T-helper 1 cell (primary cell): ENCODE measurements at places on chromosomes 5 and 9.

GRCh38 chr5:44001675-44002380, 387.4 kb downstream of the FGF10 start:
- no peak for DNase-seq

GRCh38 chr5:171644536-171644935, 141.1 kb upstream of the SMIM23 start:
- DNase-seq: no peak

DNA sequence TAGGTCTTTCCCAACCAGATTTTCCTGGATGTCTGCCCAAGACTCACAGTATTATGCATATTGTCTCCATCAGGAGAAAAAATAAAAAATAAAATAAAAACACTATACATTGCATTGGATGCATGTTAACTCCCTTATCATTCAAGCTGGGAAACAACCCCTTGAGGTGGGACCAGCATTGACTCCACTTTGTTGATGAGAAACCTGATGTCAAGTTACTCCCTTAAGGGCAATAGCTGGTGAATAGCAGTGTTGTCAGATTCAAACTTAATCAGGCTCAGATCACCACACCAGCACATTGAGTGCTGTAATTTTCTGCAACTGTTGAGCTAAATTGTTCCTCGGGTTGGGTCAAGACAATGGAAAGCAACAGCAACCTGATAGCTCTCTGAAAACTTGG, 264.0 kb upstream of the TRIM32 start:
- no peak for DNase-seq

GRCh38 chr9:36092509-36093215, 43.9 kb upstream of the GLIPR2 start:
- DNase-seq: peak; percentile 10

GRCh38 chr5:16578474-16578883, 38.3 kb downstream of the RETREG1 start:
- DNase-seq: no peak

- no peak for DNase-seq
Measured at GRCh38 chr5:54608423-54609085, 91.0 kb downstream of the SNX18 start.

- no peak for DNase-seq
Measured at GRCh38 chr5:132300577-132301343, 6.6 kb downstream of the SLC22A4 start.

GRCh38 chr5:110956913-110957813, 114.3 kb upstream of the TSLP start:
- DNase-seq: no peak

DNA sequence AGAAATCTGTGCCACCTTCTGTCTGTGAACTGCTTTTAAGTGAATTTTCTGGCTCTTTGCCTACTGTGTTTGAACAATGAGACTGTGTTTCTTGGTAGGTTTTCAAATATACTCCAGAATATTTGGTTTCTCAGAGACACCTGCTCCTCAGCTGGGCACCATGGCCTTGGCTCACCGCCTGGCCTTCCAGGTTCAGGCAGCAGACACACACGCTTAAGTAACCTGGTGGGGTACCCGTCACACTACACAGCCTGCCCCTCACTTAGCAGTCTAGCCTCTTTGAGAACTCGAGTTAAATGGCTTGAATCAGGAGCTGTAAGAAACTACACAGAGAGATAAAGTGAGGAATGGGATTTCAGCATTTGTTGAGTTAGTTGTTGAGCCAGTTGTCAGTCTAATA, 530.5 kb downstream of the MTRR start:
- no peak for DNase-seq

DNA sequence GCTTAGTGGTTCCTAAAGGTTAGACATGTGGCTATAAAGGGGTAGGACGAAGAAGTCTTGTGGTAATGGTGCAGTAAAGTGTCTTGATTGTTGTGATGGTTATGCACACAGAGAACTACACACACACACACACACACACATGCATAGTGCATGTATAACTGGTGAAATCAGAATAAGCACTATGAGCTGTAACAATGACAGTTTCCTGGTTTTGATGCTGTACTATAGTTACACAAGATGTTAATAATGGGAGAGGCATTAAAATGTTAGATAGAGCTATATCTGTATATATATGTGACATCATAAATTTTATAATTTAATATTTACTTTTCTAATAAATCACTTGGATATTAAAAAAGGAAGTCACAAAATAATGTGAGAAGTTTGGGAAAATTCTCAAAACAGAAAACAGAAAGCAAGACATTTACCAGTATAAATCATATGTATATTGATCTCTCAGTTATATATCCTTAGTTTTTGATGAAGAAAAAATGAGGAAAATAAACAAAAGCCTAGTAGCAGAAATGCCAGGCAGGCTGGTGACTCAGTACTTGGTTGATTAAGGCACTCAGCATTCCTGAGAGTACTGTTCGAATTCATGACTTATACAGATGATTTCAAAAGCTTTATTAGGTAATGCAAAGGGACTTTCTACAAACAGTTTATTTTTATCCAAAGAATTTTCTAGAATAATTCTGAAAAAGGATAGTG, 350.5 kb upstream of the DAB2 start:
- no peak for DNase-seq

DNA sequence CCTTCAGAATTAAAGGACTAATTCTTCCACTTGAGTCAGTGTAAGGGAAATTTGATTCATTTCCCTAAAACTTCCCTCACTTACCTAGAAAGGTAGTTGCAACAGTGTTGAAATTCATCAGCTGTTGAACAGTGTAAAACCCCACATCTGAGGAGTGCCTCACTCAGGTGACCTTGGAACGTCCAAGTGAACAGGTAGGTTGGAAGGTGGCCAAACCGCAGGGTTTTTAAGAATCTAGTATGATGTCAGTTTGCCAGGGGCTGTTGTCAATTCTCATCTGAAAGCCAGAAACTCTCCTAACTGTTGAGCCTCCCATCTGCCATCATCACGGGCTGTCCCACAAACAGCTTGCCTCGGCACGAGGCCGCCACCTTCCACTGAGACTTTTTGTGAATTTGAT, 105.7 kb downstream of the TMEM174 start:
- DNase-seq: no peak

GRCh38 chr5:14102666-14103065, 40.5 kb upstream of the TRIO start:
- no peak for DNase-seq

DNA sequence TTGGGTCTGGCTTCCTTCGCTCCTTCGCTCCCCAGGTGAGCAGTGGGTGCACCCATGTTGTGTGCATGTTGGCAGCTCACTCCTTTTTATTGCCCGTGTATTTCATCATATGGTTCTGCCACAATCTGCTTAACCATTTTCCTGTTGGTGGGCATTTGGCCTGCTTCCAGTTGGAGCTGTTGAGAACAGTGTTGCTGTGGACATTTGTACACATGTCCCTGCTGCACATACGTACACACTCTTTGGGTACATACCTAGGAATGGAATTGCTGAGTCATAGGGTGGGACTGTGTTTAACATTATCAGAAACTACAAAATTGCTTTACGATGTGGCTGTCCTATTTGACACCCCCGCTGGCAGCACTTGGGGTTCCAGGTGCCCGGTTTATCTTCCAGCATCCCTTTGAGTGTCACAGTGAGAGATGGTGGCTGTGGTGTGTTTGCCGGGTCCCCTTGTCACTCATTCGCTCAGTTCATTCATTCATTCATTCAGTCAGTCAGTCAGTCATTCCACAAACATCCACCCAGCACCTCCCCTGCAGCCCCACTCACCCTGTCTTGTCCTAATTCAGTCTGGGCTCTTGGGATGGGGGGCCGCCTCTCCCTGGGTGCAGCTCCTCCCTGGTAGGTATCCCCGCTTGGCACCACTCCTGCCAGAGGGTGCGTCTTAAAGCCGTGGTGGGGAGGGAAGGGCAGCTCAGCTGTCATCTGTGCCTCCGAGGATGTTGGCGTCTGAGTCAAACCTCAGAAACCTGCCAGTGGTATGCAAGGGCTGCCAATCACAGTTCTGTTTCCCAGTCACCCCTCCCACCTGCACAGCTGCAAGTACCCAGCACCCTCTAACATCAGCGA, 7.9 kb upstream of the FIBCD1 start:
- no peak for DNase-seq

DNA sequence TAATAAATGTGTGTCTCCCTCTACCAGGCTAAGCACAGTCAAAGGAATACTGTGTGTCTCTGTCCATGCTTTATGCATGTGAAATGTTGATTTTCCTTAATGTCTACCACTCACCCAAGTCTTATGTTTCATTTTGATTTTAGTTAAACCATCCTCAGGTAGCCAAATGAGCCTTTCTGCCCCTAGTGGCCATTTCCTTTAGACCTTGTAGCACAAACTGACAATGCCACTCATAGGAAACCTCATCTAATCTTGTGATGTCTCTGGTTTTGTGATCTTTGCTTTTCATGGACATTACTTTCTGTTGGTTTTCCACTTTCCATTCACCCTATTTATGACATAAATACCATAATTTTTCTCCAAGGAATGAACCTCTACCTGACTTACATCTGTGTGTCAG, 820.8 kb downstream of the MAT2B start:
- no peak for DNase-seq

- DNase-seq: no peak
Measured at GRCh38 chr9:91418215-91418610, 5.4 kb downstream of the NFIL3 start.

- no peak for DNase-seq
Measured at GRCh38 chr5:86029308-86029707, 588.4 kb upstream of the COX7C start.

- no peak for DNase-seq
Measured at GRCh38 chr5:135134691-135135381, 100.8 kb upstream of the PITX1 start.

DNA sequence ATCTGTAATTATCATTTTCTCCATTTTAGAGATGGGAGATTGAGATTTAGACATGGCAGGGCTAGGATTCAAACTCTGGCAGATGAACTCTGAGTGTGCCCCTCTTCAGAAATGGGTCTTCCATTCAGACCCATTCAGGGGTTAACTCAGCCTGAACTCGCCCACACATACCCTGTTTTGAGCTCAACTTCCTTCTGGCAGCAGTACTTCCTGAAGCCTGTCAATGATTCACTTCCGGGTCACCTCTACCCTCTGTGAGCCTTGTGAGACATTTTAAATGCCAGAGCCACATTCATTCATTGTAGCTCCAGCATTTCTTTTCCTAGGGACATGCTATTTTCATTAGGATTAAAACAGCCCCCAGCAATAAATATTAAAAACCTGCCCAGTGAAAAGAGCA, 209.3 kb upstream of the SLC24A2 start:
- DNase-seq: no peak

- DNase-seq: peak; percentile 72
Measured at GRCh38 chr5:39202597-39203274, 16.6 kb downstream of the FYB1 start.

- no peak for DNase-seq
Measured at GRCh38 chr9:129586245-129586644, 34.7 kb downstream of the C9orf50 start.
